ENCODE measurements at places on chromosomes 16 and 17. TPM values are rescaled to one million over a fixed set of nuclear protein-coding genes. Genes with fewer than 3 reads are reported as not detected.

The TBC1D3G gene
- not detected for total RNA-seq

The TM4SF5 gene
- not detected for total RNA-seq

The IL17C gene
- total RNA-seq = 0.29 TPM

The CRISPLD2 gene
- 2.1 TPM for total RNA-seq

- H3K4me1 ChIP-seq = no peaks in the 10 kb centered on the region
- DNase-seq = no peak
- no peaks in the 10 kb centered on the region for H3K36me3 ChIP-seq
- no peak overlapping the region for H3K4me3 ChIP-seq
Observed at GRCh38 chr17:74280093-74280513, 6.1 kb downstream of the DNAI2 start.

- no peak overlapping the region for H3K4me3 ChIP-seq
- DNase-seq = no peak
- no peaks in the 10 kb centered on the region for H3K27me3 ChIP-seq
- no peaks in the 10 kb centered on the region for H3K4me1 ChIP-seq
- H3K27ac ChIP-seq = no peak overlapping the region
Observed at GRCh38 chr17:66932311-66932710, 32.2 kb upstream of the CACNG4 start.

DNA sequence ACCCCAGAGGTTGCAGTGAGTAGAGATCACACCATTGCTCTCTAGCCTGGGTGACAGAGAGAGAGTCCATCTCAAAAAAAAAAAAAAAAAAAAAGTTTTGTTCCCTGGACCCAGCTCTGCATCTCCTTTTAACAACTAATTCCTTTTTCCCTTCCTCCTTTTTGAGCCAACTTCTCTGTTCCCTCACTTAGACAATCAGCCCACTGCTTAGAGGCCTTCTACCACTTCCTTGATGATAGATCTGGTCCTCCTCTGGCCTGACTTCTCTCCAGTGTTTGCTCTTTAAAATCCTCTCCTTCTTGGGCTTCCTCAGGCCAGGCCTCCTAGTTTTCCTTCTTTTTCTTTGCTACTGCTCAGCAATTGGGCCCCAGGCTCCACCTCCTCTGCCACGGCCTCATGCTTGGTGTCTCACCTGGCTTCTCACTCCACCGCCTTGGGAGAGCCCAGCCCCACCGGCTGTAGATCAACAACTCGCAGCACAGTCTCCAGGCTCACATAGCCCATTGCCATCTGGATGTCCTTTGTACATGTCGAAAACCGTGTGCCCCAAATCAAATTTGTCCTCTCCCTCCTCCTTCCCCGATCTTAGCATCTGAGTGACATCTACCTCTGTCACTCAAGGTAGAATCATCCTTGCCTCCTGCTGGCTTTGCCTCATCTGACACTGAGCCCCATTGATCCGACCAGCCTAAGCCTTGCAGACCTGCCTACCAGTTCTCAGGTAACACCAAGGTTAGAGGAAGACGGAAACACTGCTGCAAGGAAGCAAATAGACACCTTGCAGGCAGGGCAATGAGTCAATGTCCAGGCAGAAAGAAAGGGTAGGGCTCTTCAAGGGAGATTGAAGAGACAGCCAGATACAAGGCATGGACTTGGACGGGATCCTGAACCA is 17.4 kb downstream of the ARHGAP27 start:
- 0 out of 2 replicates have a peak, but pooled peaks cover 3% of the 10 kb centered on the region for H3K36me3 ChIP-seq
- peak; percentile 35 for DNase-seq
- H3K4me3 ChIP-seq = no peak overlapping the region
- no peak overlapping the region for H3K27ac ChIP-seq
- H3K27me3 ChIP-seq = no peaks in the 10 kb centered on the region

DNA sequence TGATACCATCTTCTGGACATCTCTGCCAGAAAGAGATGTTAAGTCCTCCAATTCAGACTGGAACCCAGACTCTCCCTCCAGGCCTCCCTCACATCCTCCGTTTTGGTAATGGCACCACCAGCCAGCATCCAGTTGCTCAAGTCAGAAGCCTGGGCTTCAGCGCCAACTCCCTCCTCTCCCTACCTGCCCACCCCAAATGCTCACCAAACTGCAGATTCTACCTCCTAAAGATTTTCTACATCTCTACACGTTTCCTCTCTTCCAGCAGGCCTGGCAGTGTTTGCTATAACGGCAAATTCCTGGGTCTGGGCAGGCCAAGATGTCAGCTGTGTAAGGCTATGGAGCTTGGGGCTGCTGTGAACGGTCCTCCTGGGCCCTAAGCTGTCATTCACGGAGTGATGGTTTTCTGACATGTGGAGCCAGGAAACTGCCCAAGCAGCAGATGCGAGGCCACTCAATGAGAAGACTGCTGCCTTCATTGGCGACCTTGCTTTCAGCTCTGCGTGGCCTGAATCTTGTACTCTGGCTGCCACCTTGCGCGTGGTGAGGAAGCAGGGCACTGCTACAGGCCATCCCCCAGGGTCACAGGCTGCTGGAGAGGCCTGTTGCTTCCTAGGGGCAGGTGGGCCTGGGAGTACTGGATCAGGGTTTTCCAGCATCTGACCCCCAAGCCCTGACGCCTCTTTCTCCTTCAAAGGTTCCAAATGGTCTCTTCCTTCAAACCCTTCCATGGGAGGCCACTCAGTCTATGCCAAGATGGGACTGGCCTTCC is 37.7 kb downstream of the TBX4 start:
- H3K27me3 ChIP-seq = no peaks in the 10 kb centered on the region
- DNase-seq = no peak
- no peaks in the 10 kb centered on the region for H3K36me3 ChIP-seq
- H3K4me1 ChIP-seq = no peaks in the 10 kb centered on the region
- H3K4me3 ChIP-seq = no peak overlapping the region

DNA sequence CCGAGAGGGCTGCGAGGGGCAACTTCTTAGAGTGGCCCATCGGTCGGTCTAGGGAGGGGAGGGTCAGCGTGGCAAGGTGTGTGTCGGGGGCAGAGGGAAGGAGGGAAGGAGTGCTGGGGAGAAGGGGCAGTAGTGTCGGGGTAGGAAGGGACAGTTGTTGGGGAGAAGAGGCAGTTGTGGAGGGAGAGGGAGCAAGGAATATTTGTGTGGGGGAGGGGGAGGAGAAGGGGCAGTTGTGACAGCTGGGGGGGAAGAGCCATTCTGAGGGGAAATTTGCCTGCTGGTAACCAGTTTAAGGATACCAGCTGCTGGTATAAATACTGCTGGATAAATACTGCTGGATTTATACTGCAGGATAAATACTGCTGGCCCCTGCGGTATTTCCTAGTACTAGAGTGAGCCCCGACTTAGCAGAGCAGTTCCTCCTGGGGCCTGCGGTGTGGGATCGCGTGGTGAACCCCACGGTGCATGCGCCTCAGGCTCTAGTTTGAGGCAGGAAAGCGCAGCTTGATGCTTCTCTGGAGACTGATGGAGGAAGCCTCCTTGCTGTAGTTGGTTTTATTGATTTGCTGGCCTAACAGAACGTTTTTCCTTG is 309 bp downstream of the DNAH2 start:
- peak; percentile 31 for DNase-seq
- no peaks in the 10 kb centered on the region for H3K36me3 ChIP-seq
- H3K27me3 ChIP-seq = no peaks in the 10 kb centered on the region

GRCh38 chr17:51598824-51599223 is 338.5 kb downstream of the UTP18 start:
- 0 out of 3 replicates have a peak overlapping the region, but pooled peaks have one; percentile 11 for H3K4me3 ChIP-seq
- H3K27me3 ChIP-seq = no peaks in the 10 kb centered on the region
- peaks cover 7% of the 10 kb centered on the region for H3K4me1 ChIP-seq
- H3K27ac ChIP-seq = no peak overlapping the region
- peaks cover 4% of the 10 kb centered on the region for H3K36me3 ChIP-seq

DNA sequence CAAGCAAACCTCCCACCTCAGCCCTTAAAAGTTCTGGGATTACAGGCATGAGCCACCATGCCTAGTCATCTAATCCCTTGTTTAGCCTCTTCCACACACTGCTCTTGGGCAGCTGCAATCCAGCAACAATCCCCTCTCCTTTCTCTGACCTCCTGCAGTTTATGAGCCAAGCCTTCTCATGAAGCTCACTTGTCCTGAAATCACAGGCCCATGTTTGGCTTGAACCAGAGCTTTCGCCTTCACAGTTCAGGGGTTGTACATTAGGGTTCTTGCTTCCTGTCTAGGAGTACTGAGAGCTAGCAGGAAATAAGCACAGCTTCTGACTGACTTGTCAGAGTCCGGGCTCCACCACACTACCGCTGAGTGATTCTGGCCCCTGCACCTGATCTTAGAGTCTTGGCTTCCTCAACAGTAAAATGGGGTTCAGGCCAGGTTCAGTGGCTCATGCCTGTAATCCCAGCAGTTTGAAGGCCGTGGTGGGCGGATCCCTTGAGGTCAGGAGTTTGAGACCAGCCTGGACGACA is 16.3 kb downstream of the ERAL1 start:
- no peaks in the 10 kb centered on the region for H3K27me3 ChIP-seq
- H3K27ac ChIP-seq = no peak overlapping the region
- no peak for DNase-seq
- H3K4me3 ChIP-seq = no peak overlapping the region
- H3K4me1 ChIP-seq = no peaks in the 10 kb centered on the region
- no peaks in the 10 kb centered on the region for H3K36me3 ChIP-seq

GRCh38 chr16:57826706-57827625 is 24.7 kb upstream of the KIFC3 start:
- H3K4me3 ChIP-seq = no peak overlapping the region
- H3K36me3 ChIP-seq = no peaks in the 10 kb centered on the region
- DNase-seq = no peak

- H3K36me3 ChIP-seq = peaks cover 4% of the 10 kb centered on the region
- no peak for DNase-seq
- H3K27me3 ChIP-seq = no peaks in the 10 kb centered on the region
- H3K4me1 ChIP-seq = peaks cover 2% of the 10 kb centered on the region
- H3K4me3 ChIP-seq = no peak overlapping the region
Observed at GRCh38 chr17:66579556-66579955, 255.4 kb upstream of the CACNG5 start.

DNA sequence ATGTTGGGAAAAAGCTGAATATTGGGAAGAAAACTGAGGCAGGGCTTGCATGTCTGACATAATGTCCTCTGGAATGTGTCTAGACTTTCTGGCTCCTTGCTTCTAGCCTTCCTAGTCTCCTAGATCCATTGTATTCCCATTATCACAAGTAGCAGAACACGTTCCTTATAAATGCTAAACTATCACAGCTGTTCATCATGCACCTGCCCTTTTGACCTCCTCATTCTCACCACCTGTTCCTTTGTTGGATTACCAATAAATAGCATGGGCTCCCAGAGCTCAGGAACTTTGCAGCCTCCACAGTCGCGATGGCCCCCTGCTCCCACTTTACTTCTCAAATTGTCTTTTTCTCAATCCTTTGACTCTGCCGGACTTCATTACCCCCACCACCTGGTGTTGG is 49.7 kb downstream of the ACSM1 start:
- no peak overlapping the region for H3K4me3 ChIP-seq
- peaks cover 6% of the 10 kb centered on the region for H3K4me1 ChIP-seq
- peaks cover 19% of the 10 kb centered on the region for H3K36me3 ChIP-seq
- no peak overlapping the region for H3K27ac ChIP-seq
- no peak for DNase-seq

DNA sequence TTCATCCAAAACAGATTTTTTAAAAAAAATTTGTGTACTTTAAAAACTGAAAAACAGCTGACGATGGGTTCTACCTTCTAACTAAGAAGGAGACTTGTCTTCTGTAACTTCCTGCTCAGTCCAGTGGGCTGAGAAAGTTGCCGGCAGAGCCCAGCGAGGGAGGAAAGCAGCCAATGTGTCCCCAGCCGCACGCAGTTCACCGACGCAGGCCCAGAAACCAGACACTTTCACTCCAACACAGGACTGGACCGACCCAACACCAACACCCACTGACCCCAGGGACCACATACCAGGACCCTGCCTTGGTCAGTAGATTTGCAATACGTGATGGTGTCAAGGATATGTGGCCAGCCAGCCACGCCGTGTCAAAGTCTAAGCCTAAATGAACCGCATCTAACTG is 25.6 kb downstream of the TRAP1 start:
- no peaks in the 10 kb centered on the region for H3K27me3 ChIP-seq
- H3K4me1 ChIP-seq = no peaks in the 10 kb centered on the region
- peaks cover 54% of the 10 kb centered on the region for H3K36me3 ChIP-seq
- DNase-seq = no peak

DNA sequence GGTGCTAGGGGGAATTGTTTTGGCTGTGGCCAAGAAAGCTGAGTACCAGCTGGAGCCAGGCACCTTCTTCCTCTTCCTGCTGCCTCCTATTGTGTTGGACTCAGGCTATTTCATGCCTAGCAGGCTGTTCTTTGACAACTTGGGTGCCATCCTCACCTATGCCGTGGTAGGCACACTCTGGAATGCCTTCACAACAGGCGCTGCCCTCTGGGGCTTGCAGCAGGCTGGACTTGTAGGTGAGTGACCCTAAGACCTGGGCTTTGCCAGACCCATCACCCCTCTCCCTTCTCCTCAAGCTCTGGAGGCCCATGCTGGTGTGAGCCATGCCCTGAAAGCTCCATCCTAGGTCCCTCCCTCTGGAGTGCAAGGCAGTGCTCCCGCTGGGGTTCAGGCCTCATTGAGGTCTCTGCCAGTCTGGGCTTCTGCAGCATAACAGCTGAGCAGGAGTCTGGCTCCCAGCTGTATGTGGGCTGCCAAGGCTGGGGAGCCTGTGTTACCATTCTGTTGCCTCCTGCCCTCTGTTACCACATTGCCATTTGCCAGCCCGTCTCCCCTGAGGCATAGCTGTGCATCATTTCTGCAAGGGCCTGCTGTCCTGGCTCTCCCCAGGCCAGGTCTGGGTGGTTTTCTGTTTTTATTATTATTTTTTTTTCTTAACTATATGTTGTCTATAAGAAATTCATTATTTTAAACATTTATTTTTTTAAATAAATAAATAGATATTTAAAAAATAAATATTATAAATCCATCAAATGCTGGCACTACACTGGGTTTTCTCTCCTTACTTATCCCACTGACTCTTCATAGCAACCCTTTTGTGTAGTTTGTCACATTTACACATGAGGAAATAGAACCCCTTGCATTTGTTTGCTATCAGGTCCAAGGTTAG is 4.1 kb downstream of the SLC9A5 start:
- no peak overlapping the region for H3K4me3 ChIP-seq
- no peaks in the 10 kb centered on the region for H3K36me3 ChIP-seq
- DNase-seq = no peak

DNA sequence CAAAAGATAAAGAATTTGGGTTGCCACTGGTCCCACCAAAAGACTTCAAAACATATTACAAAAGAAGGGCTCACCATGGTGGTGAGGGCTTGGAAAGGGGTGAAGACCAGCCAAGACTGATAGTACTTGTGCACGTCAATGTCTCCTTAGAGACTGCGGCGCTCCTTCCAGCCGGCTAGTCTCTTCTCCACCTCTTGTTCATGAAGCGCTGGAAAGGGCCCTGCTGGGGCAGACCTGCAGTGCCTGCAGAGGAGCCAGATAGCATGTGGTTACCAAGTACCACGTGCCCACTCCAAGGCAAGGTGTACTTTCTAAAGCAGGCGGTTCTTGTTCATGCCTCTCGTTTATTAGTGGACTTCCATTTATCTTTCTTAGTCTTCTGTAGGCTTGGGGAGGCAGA is 92.7 kb upstream of the FAM20A start:
- no peaks in the 10 kb centered on the region for H3K27me3 ChIP-seq
- no peak for DNase-seq
- 0 out of 2 replicates have a peak, but pooled peaks cover 2% of the 10 kb centered on the region for H3K4me1 ChIP-seq

Measured in H9 (cell line).